ENCODE measurements at places on chromosomes 6 and 20.

DNA sequence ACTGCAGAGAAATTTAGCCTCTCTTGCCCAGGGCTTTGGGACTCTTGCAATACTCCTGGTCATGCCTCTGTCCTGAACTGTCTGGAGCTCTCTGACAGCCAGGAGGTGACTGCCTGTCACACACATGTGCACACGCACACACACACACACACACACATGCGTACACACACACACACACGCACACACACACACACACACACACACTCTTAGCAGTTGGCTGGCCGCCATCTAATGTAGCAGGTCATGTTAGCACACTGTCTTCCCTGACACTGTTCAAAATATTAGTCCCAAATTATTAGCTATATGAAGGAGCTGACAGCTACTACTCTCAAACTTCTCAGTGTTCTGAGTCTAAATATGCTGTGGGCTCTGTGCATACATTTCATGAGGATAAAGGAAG, 60.9 kb downstream of the IPCEF1 start:
- no peak for DNase-seq

DNA sequence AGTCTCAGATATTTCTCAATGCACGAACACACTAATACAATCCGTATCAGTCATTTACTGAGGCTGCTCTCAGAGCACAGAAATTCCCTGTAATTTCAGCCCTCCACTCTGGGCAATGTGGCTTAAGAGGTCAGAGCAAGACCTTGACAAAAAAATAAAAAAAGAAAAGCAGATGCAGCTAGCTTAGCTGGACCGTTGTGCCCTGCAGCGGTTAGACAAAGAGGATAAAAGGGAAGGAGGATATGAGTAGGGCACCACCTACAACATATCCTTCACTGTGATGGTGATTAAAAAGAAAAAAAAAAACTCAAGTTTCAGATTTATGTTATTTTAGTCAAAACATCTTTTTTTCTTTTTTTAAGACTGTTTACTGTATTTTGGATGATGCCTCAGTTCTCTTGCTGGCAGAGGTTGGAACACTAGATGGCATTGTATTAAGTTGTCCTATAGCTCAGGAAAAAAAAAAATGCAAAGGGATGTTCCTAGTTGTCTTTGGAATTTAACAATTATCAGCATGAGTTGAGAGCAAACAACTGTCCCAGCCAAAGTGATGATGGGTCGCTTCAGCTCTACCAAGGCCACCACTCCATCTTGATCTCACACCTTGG, 59.9 kb downstream of the ANKEF1 start:
- no peak for DNase-seq

DNA sequence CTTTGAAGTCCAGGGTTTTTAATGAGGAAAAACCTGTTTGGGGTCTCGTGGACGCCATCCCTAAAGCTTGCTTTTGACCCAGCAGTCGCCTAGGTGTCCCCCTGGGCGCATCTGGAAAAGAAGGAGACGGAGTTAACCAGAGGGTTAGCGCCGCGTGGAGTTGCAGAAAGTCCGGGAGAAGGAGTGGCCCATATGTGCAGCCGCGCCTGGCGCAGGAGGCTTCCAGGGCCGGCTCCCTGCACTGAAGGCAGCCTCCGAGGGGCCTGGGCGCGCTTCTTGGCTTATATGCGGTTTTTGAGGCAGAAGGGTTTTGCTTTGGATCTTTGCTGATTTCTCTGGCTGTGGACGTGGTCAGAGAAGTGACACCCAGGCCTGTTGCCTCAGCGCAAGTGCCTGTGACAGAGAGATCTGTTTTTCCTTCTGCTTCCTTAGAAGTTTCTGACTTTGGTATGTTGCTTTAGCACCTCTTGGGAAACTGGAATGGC, 987 bp downstream of the TMEM181 start:
- DNase-seq, result peak; percentile 20

DNA sequence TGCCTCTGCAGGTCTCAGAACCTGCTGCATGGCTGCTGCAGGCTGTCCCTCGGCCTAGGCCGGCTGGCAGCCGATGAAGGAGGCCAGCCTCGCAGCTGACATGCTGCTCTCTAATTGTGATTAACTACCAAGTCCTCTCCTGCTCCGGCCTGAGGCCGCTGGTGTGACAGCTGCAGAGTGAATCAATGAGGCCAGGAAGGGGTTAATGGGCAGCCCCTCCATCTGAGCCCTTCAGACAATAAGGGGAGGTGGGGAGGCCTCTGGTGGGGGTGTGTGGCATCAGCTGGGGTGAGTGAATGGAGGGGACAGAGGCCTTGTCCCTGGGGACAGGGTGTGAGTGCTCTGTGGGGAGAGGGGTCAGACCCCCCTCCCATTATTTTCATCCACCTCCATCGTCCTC, 34.4 kb downstream of the SLC52A3 start:
- DNase-seq, result no peak

DNA sequence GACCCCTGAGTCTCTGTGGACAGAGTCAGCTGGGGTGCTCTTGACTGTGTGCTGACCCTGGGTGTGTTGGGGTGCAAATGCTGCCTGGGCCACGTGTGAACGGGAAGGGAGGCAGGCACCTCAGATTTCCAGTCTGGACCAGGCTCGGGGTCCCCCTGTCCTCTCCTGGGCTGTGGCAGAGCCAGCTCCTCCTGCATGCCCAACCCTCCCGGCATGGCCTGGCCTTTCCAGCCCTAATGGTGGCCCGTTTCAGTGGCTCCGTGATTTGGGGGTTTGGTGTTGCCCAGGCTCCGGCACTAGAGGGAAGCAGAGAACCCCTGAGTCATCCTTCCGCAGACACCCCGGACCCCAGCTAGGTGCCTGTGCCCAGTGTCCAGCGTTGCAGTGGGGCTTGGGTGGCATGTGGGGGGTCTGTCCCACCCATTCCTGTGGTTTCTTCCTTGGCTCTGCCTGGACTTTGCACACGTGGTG, 9.1 kb downstream of the RBM38 start:
- no peak for DNase-seq

DNA sequence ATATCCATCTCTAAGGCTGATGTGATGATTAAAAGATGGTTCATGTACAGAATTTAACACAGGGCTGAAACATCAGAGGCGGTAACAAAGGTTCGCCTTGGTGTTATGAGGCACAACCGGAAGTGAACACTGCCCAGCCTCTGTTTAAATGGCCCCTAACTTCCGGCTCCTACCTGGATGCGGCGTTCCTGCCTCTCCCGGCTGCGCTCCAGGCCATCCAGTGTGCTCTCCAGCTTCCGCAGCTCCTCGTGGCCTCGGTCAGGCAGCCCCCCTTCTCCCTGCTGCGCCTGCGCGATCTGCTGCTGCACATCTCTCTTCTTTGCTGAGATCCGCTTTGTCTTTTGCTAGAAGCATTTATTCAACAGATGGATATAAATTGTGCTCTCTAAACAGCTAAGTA, 195.3 kb downstream of the SYNE1 start:
- DNase-seq, result no peak

- peak; percentile 34 for DNase-seq
These were observed 2.2 kb downstream of the SRC start for GRCh38 chr20:37347891-37348791.

All from activated CD4-positive, alpha-beta T cell treated with anti-CD3 and anti-CD28 coated beads, Interleukin-2, amount 50 U/mL, for 48 hours (primary cell).